ENCODE measurements at places on chromosomes 3 and 15.

- DNase-seq: no peak
Observed at GRCh38 chr15:93070551-93071296, 18.3 kb downstream of the RGMA start.

GRCh38 chr15:52093539-52094510, 18.8 kb downstream of the BCL2L10 start:
- no peak for DNase-seq

GRCh38 chr3:50357481-50357880, 1.8 kb downstream of the TMEM115 start:
- no peak for DNase-seq

DNA sequence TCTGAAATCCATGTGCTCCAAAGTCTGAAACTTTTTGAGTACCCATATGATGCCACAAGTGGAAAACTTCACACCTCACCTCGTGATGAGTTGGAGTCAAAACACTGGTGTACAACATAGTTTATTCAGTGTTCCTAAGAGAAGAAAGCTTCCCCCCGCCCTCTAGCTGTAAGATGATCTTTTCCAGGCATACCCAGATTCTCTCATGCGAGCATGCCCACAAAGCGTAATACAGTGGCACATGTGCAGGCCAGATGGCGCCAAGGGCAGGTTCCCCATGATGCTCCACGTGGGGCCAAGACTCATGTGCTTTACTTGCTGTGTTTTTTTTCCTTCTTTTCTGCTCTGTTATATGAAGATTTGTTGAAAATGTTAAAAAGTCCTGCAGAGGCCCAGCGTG, 104.9 kb upstream of the LRRFIP2 start:
- no peak for DNase-seq

DNA sequence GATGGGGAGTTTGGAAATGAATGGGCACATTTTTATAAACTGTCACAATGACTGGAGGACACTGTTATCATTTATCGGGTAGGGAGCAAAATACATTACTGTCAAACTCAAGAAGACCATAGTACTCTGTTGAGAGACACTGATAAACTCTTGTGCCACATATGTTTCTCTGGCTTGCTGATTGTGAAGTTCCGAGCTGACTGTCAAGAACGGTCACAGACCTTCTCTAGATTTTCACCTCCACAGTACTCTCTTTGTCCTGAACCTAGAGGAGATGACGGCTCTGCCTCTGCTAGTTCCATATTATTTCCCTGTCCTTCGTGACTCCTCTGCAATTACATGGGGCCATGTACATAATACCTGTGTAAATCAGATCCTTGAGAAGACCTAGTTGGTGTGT, 451.9 kb downstream of the LPP start:
- DNase-seq: no peak

- no peak for DNase-seq
Observed at GRCh38 chr3:37256447-37256846, 82.1 kb upstream of the LRRFIP2 start.

GRCh38 chr3:7695049-7695448, 806.6 kb upstream of the LMCD1 start:
- no peak for DNase-seq

- no peak for DNase-seq
Observed at GRCh38 chr3:112973325-112974177, 1.4 kb downstream of the CD200R1 start.

DNA sequence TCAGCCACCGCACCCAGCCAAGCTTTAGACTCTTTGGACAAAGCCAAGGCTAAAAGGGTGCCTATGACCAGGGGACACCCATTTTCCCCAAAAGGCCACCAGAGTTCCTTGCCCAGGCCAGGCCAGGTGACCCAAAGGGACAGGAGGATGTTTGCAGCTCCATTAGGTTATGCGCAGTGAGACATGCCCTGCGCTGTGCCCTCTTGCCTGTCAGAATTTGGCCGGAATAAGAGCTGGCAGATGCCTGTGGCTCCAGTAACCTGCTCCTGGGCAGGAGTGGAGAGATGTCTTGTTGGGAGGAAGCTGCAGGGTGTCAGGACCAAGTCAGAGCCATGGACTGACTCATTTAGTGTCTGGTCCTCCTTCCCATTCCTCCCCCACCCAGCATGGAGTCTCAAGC, 20.5 kb downstream of the DNASE1L3 start:
- DNase-seq: no peak

DNA sequence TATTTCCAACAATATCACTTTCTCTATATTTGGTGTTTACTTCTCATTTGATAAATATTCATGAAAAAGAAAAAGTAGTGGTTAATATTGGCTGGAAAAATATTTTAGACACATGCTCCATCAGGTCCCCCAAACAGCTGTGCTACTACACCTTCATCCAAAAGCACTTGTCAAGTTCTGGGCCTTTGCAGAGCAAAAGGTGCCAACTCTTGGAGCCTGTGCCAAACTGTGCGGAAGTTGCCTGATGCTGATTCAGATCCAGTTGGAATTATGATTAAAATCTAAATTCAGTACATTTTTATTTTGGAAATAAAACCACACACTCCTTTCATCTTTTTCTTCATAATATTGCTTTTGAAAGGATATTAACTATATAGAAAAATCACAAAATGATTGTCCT, 1497.4 kb upstream of the CADM2 start:
- no peak for DNase-seq

DNA sequence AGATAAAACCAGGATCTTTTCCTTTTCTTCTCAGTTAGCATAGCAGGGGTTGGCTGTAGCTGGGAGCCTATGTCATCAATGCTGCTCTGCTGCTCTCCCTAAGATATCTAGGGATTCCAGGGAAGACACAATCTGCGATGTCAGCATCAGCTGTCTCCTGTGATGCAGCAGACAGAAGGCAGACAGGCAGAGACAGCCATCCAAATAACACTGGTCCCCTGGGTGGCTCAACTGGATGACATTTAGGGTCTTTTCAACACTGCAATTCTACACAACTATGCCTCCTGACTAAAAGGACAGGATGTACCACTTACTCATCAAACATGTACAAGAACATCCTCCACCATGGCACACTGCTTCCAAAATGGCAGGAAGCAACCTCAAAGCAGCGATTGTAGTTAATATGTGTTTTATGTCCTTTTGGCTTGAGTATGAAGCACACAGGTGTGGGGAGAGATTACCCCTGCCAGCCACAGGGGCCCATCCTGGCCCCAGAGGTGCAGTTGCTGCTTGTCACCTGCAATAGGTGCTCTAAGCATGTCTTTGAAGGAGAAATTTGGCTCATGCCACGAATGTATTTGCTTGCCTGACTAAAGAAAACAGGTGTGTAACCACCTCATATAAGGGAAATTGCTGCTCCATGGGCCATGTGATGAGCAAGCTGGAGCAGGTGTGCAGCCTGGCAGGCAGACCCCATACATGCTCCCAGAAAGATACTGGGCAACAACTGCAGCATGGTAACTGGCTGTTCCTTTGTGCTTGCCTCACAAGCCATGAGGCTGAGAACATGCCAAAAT, 357.8 kb downstream of the VPS13C start:
- no peak for DNase-seq

- no peak for DNase-seq
Observed at GRCh38 chr3:113421082-113421481, 20.2 kb downstream of the CFAP44 start.

- DNase-seq: no peak
Observed at GRCh38 chr3:171672124-171672523, 138.2 kb downstream of the PLD1 start.

DNA sequence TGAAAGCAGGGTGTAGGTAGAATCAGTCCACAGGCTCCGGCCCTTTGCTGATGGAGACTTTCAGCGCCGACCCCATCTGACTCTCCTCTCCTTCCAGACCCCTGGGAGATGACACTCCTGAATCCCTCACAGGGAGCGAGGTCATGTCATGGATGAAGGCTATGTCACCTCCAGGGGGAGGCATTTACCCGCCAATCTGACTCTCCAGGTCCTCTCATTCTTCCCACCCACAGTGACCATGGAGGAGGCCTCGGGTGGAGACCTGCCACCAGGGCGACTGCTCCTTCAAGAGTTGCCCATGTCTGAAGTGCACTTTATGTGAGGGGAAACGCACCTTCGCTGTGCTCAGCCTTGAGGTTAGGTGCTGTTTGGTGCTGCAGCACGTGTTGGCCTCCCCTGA, 112.7 kb downstream of the KLF13 start:
- DNase-seq: no peak

- DNase-seq: no peak
Observed at GRCh38 chr3:131397889-131398288, 16.3 kb downstream of the NUDT16 start.

- DNase-seq: no peak
Observed at GRCh38 chr3:84439476-84439875, 519.3 kb upstream of the CADM2 start.
